ENCODE measurements at places on chromosomes 7 and 10.

DNA sequence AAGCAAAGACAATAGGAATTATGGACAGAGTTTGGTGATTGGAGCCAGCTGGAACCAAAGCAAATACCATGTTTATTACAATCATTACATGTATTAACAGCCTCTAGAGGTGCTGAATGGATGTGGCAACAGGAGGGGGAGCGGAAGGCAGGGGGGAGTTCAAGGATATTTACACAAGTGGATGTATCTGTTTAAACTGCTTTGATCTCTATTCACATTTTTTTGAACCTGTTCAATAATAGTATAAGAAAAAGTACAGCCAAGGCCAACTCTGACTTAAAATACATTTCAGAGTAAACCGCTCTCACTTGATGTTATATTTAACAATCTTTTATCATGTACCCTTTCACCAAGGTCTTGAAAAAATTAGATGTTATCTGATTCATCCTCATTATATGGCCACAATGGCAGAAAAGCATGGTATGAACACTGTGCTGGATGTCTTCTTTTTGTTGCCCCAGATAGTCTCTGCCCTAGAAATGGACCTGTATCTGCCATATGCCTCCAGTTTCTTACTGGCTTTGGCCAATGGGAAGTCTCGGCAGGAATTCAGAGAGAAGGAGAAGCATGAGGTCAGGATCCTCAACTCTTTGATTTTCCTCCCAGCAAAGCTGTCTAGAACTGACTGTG is 88.2 kb upstream of the FAM133B start:
- DNase-seq: no peak

DNA sequence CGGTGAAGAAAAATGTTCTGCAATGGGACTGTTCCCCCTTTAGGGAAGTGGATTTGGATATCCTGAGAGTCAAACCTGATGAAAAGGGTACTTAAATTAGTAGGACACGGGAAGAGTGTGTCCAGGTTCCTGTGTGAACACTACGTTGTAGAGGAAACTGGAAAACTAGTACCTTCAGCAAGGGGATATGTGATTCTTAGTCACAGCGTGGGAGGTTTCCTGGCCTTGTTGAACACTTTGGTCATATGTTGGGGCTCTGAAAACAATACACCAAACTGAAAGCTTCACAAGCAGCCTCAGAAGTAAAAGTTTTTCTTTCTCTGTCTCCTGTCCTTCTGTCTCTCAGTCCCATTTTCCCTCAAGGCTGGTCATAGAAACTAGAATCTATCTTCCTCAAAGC is 306.9 kb upstream of the GLI3 start:
- no peak for DNase-seq

DNA sequence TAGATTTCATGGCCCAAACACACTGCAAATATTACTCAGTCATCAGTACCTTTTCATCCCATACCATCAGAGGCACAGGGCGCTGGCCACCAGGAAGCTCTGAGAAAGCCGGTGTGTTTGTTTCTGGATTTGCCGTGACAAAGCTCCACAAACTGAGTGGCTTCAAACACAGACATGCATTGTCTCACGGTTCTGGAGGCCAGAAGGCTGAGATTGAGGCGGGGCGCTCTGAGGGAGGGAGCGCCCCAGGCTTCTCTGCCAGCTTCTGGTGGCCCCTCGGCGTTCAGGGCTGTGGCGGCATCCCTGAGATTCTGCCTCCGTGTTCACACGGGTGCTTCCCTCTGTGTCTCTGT is 3.7 kb upstream of the TTYH3 start:
- no peak for DNase-seq

DNA sequence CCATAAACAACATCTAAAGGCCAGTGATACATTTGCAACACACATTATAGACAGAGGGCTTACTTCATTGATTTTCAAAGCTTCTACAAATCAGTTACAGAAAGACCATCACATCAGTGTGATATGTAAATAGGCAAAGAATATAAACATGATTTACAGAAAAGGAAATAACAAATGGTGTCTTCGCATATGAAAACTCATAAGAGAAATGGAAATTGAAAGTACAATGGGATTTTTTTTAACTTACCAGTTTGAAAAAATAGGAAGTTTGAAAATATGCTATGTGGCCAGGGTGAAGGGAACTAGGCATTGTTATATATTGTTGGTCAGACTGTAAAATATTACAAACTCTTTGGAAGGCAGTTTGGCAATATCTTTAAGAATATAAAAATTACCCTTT is 27.3 kb downstream of the SEC23IP start:
- no peak for DNase-seq

- DNase-seq: no peak
Observed at GRCh38 chr7:12596225-12596790, 25.8 kb downstream of the SCIN start.

DNA sequence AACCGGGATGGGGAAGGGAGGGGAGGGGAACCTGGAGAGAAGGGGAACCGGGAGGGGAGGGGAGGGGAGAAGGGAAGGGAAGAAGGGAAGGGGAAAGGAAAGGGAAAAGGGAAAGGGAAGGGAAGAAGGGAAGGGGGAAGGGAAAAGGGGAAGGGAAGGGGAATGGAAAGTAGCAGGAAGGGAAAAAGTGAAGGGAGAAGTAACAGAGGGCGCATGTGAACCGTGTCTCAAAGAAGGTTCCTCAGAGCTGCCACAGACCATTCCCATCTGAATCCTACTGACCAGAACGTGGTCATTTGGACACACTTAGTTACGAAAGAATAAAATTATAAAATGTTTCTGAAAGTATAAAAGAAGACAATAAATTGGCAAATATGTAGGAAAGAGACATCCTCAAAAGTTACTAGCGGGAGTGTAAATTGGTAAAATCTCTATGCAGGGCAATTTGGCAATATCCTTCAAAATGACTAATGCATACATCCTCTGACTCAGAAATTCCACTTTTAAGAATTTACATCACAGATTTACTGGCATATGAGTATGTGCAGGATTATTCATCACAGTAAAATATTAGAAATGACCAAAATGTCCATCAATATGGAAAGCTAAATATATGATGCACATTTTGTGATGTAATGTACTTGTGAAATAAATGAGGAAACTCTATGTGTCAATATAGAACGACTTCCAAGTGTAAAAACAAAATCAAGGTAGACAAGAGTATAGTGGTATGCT is 12.9 kb downstream of the C10orf67 start:
- no peak for DNase-seq

DNA sequence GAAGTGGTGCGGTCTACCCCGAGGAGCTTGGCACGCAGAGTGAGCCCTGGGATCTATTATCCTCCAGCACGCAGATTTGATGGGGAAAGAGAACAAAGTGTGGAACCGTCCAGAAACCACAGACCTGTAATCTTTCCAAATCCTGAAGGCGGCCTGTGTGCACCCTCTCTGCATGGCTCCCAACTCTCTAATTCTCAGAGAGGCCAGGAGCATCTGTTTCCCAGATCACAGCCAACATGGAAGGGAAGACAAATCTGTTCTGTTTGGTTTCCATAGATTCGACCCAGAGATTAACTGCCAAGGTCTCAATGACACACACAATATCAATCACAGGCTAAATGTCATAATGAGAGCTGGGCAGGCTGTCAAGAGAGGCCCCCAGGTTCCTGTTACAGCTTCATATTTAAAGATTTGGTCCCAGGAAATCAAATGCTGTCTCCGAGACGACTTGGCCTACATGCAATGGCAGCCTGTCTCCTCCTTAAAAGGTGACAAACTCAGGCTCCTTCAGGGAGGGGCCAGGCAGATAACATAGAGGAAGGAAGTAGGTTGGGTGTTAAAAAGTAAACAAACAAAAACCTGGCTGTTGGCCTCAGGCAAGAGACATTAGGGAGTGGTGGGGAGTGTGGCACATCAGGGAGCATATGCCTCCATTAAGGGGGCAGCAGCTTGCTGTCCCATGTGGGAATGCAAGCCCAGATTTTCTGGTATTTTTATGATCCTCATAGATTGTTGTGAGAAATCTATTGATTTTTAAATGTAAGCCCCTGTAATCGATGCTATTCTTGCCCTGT is 48.8 kb upstream of the SAMD8 start:
- DNase-seq: no peak

DNA sequence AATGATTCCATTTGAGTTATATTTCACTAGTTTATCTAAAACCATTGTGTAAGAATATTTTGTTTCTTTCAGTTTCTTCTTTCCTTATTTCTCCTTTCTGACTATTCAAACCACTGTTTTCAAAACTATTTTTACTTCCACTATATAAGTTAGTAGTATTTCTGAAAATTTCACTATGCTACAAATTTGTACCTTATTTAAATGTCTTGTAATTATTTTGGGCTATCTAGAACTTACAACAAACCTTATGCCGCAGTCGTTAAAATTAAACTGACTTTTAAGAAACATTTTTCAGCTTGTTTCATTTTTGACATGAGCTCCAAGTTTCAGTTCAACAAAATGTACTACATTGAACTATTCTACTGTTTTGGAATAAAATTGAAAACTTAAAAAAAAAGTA is 1.8 kb downstream of the TFEC start:
- no peak for DNase-seq

- DNase-seq: no peak
Observed at GRCh38 chr7:115654384-115655214, 376.0 kb downstream of the TFEC start.

GRCh38 chr7:158276414-158277218 is 311.0 kb downstream of the PTPRN2 start:
- no peak for DNase-seq

DNA sequence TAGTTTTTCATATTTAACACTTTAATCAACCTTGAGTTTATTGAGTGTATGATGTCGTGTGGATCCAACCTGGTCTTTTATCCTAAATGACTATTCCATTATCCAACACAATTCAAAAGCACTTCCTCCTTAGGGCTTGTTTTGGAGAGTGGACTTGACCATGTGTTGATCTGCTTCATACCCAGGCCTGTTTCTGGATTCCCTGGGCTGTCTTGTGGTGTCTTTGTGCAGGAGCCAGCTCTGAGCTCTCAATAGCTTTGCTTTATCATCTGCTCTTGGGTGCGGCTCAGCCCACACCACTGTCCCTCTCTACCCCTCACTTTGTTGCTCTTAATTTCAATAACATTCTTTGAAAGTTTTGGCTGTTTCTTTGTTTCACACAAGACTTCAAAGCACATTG is 70.9 kb upstream of the CHST15 start:
- no peak for DNase-seq

- no peak for DNase-seq
Observed at GRCh38 chr10:61937631-61938351, 36.3 kb downstream of the ARID5B start.

GRCh38 chr10:48556065-48556464 is 48.8 kb downstream of the ARHGAP22 start:
- DNase-seq: no peak

DNA sequence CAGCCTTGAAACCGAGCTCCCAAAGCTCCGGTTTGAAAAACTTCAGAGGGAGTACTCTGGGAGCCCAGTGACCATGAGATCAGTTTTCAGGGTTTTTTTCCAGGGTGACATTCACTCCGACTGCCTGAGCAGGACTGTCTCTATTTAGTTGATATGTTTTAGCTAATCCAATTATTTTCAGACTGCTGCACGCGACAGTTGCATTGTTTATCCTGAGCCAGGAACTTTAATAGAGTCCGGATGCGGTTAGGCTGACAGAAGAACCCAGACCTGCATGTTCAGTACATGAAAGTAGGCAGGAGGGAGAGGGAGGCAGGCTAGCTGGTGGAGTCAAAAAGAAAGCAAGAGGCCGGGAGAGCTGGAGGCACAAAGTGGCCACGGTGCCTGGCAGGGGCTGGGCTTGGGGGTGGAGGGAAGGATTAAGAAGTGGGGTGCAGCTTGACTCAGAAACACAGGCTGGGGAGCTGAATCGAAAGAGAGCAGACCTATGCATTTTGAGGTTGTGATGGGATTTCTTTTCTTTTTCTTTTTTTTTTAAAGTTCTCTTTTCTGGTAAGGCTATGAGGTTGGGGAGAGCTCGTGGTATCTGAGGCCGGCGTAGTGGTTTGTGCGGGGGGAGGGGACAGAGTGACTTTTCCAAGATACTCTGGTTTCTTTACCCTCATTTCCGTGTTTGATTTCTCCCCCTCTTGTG is 5.7 kb downstream of the GATA3 start:
- peak; percentile 50 for DNase-seq

DNA sequence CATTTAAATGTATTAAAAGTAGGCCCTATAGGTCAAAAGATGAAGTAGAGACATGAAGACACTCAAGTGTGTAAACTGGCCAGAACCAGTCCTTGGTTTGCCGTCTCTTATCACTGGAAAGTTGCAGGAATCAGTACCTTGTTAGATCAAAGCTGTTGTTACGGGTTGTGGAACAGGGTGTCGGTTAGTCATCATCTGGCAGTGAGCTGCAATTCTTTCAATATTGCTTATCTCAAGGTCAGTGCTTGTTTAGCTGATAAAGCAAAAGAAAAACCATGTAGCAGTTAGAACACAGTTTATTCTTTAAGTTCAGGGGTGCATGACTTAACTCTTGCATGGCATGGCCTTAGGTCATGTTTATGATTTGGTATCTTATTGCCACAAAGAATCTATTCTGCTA is 10.0 kb upstream of the SLC13A1 start:
- DNase-seq: no peak

DNA sequence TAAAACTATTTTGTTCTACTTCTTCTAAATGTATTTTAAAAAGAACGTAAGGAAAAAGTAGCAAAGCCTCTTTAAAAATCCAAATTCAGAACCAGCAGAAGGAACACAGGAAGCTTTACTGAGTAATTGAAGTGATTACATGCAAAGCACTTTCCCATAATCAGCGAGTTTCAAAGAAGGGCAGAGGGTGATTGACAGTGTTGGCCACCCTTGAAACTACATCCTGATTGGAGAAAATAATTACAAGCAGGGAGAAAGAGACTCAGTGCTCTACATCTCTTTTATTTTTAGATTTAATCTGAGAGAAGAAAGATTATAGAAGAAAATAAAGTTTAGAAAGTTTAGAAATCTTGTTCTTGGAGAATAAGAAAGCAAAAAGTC is 20.3 kb upstream of the HGF start:
- no peak for DNase-seq

GRCh38 chr10:126119599-126119998 is 223.2 kb downstream of the FANK1 start:
- DNase-seq: no peak
